ENCODE measurements at places on chromosomes 6 and 20.
A peak's percentile ranks its signal among the peaks of the same experiment; 100 is the strongest.

- no peak for DNase-seq
Measured at GRCh38 chr20:62736026-62736406, 27.4 kb downstream of the NTSR1 start.

DNA sequence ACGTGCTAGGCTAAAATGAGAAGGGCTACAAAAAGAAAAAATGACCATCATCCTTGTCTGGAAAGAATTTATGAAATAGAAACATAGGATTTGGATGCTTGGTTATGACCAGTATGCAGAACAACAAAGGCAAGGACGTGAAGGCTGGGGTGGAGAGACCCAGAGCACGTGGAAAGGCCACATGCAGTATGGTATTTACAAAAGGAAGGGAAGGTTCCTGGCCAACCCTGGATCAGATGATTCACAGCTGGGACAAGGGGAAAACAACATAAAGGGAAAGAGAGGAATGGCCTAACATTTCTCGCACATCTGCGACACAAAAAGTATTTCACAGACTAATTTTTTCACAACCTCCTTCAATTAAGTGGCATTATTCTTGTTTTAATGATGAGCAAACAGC, 8.2 kb downstream of the STX7 start:
- no peak for DNase-seq

- no peak for DNase-seq
Measured at GRCh38 chr20:13118676-13119075, 102.4 kb upstream of the ISM1 start.

GRCh38 chr20:17611290-17611539, 41.3 kb downstream of the DSTN start:
- no peak for DNase-seq

GRCh38 chr20:22536956-22537756, 47.2 kb downstream of the FOXA2 start:
- DNase-seq, result no peak

- DNase-seq, result no peak
Measured at GRCh38 chr6:170200458-170200891, 90.4 kb downstream of the DLL1 start.

GRCh38 chr6:31216208-31216898, 45.9 kb upstream of the POU5F1 start:
- DNase-seq, result peak; percentile 30

GRCh38 chr20:58976061-58976730, 4.9 kb upstream of the NELFCD start:
- DNase-seq, result no peak

- DNase-seq, result no peak
Measured at GRCh38 chr6:167469101-167469500, 144.2 kb downstream of the TTLL2 start.

GRCh38 chr20:31560094-31560745, 44.9 kb upstream of the ID1 start:
- DNase-seq, result peak; percentile 71

- DNase-seq, result no peak
Measured at GRCh38 chr6:106913111-106913510, 61.4 kb downstream of the CD24 start.

DNA sequence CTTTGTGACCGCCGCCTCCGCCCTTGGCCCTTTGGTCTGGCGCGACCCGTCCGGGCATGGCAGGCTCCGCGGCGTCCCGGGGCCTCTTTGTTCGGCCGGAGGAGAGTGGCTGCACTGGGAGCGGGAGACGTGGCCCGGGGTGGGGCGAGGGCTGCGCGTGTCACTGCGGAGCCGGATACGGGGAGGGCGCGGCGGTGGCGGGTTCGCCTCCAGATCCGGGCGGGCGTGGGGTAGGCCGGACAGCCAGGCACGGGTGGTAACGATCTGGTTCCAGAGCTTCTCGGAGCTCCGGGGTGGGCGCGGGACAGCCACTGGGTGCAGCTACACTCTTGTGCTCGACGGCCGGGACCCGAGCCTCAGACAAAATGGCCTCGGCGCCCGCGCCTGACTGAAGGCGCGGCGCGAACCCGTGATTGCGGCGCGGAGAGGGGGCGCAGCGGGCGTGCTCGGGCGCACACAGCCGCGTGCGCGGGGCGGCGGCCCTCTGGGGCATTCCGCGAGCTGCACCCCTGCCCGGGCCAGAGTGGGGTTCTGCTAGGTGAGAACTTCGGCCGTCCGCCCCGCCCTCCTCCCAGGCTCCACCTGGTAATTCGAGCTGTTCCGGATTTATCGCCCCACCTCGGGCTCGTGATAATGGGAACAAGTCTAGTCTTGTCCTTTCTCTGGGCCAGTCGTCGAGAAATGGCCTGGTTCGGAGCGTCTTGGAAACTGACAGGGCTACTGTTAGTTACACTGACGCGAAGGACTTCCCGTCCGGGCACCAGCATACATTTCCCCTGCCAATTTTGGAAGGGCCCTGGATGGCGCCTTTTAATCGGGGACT, 1.0 kb downstream of the LOC128125822 start:
- peak; percentile 61 for DNase-seq

- peak; percentile 7 for DNase-seq
Measured at GRCh38 chr6:26420688-26421171, 18.7 kb downstream of the BTN3A1 start.

DNA sequence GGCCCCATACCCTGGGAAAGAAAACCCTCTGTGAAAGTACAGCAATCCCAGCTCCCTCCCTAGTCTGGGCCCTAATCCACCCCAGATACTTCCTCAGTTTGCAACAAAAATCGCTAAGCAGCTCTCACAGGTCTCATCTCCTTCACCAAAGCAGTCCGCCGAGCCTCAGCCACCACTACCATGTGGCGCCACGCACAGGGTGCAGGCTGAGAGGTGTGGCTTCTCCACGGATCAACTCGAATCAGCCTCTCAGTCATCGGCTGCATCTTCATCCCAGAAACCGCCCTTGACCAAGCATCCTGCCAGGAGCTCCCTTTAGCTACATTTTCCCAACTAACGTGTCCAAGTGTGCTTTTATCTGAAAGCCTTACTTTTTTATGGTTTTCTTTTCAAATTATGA, 50.7 kb downstream of the ANKRD60 start:
- DNase-seq, result no peak

DNA sequence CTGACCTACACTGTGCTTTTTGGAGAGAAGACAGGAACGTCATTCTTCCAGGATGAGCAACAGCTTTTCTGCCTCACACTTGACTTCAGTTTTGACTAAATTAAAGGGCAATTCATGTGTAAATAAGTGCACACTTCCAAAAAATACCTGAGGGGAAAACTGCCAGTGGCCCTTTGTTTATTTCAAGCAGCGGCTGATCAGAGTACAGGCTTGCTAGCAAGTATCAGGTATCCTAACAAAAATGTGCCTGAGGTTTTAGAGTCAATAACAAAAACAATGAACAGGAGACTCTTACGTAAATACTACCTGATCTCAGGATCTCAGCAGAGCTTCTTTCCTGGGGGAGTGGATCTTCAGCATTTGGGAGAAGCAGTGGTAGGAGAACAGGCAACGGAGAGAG, 12.4 kb downstream of the LY86 start:
- DNase-seq, result no peak

DNA sequence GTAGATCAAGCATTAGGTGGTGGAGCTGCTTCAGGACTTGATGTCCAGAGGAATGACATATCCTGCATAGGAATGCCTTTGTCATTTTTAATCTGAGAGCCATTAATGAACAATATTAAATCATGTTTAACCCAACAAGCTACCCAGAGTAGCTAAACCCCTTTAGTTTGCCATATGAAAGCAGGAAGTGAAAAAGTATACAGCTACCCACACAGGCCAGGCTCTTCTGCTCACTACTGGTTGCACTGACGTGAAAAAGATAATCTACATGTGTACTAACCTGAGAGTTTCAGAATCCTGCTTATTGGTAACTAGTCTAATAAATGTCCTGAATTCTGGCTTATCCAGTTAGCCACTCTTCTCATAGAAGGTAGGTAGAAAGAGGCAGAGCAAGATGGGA, 19.9 kb downstream of the GLYATL3 start:
- no peak for DNase-seq
